Heart left ventricle (tissue), 16 donors: ENCODE measurements at places on chromosomes 16 and 17. TPM values are rescaled to one million over a fixed set of nuclear protein-coding genes. Genes with fewer than 3 reads are reported as not detected.

NPB gene
- total RNA-seq = 1.2 TPM

ADAD2 gene
- 0.21 TPM for total RNA-seq

HSPB9 gene
- total RNA-seq = not detected

CCL5 gene
- total RNA-seq = 1.1 TPM

CLEC19A gene
- not detected for total RNA-seq

PPM1E gene
- total RNA-seq = 1.2 TPM

HS3ST3B1 gene
- total RNA-seq = 2.4 TPM

SLC16A13 gene
- total RNA-seq = 1.1 TPM

REXO5 gene
- total RNA-seq = 4.9 TPM

CHST4 gene
- total RNA-seq = not detected

KRTAP2-1 gene
- total RNA-seq = not detected

OTOA gene
- not detected for total RNA-seq

STAC2 gene
- 0.65 TPM for total RNA-seq

CCDC137 gene
- total RNA-seq = 7.8 TPM

AP1G1 gene
- total RNA-seq = 40.8 TPM

GPR139 gene
- not detected for total RNA-seq

RAB40B gene
- 17.7 TPM for total RNA-seq

SYCE1L gene
- not detected for total RNA-seq

SLC38A7 gene
- 27.1 TPM for total RNA-seq

PRSS21 gene
- total RNA-seq = not detected

PIK3R6 gene
- 5.4 TPM for total RNA-seq

MT4 gene
- total RNA-seq = not detected

DRC3 gene
- 0.50 TPM for total RNA-seq

CDYL2 gene
- total RNA-seq = 4.7 TPM
